ENCODE measurements at places on chromosomes 3 and 15. TPM values are rescaled to one million over a fixed set of nuclear protein-coding genes. Genes with fewer than 3 reads are reported as not detected.

Gene STAB1
- total RNA-seq, result 0.40 TPM

Gene KCNH8
- total RNA-seq, result not detected

Gene IL5RA
- 0.34 TPM for total RNA-seq

Gene ACTL6A
- total RNA-seq, result 92.3 TPM

Gene FOXB1
- 0.27 TPM for total RNA-seq
